ENCODE measurements at places on chromosomes 13 and 19.

- peak; percentile 13 for DNase-seq
Observed at GRCh38 chr19:27794494-27795042, 1418.4 kb downstream of the UQCRFS1 start.

DNA sequence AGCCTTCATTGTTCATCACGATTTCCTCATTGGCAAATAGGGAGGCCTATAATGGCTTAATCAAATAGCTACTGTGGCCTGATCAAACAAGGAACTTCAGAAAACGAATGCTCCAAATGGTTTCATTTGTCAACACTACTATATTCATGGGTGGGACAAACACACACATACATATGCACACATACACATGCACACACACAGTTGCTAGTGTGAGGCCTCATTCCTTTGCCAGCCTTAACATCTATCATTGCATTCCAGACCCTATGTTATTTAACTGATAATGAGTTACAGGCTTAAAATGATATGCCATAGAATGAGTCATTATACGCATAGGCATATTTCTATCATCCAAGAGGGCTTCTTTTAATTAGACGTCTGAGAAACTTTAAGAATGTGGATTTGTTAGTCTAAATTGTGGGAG lies 140.2 kb downstream of the KLF5 start:
- DNase-seq: no peak

GRCh38 chr19:55638864-55639359 lies 1.9 kb upstream of the ZNF580 start:
- DNase-seq: peak; percentile 76

GRCh38 chr19:2338751-2339643 lies 10.5 kb downstream of the SPPL2B start:
- no peak for DNase-seq

GRCh38 chr13:89029062-89029461 lies 1357.9 kb downstream of the SLITRK5 start:
- DNase-seq: no peak

DNA sequence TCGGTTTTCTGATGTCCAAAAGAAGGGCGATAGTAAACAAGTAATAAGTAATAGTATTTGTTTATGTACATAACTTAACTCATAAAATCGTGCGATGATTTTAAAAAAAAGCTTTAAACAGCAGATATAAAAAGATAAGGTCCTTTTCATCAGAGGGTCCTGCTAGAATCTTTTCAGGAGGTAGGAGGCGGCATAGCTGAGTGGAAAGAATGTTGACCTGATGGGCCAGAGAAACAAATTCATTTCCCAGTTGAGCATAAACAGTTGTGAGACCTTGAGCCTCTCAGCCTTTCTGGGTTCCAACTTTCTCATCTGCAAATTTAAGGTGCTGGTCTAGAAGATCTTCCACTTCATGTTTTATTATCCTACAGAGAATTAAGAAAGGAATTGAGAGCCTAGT lies 173.5 kb downstream of the LACC1 start:
- DNase-seq: no peak

- no peak for DNase-seq
Observed at GRCh38 chr19:33464733-33465115, 56.9 kb downstream of the PEPD start.

GRCh38 chr19:40262422-40262821 lies 22.7 kb downstream of the AKT2 start:
- DNase-seq: no peak

- DNase-seq: peak; percentile 51
Observed at GRCh38 chr19:17090583-17090982, 15.0 kb downstream of the MYO9B start.

Measured in stimulated activated naive CD8-positive, alpha-beta T cell treated with anti-CD3 and anti-CD28 coated beads, Interleukin-15, Interleukin-2, amounts not matched to agents 100 U/mL and 50 U/mL, for 24 hours (primary cell).